ENCODE measurements at places on chromosomes 6 and 20.
A peak's percentile ranks its signal among the peaks of the same experiment; 100 is the strongest.

GRCh38 chr6:156017838-156018237, 562.2 kb upstream of the NOX3 start:
- DNase-seq: no peak

DNA sequence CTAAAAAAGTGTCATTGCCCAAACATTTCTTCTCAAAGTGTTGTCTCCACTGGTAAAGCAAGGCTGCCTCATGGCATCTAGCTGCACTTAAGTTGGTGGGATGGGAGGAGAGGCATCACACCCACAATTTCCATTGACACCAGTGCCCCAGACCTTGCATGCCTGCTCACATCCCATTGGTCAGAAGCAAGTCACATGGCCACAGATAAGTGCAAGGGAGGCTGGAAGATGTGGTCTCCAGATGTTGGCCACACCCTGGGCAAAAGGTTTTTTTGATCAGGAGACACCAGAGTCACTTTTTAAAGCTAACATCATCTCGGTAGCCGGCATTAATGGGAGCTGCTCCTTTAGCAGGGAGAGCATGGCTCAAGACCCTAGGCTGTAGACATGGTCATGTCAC, 157.1 kb upstream of the CST7 start:
- no peak for DNase-seq

DNA sequence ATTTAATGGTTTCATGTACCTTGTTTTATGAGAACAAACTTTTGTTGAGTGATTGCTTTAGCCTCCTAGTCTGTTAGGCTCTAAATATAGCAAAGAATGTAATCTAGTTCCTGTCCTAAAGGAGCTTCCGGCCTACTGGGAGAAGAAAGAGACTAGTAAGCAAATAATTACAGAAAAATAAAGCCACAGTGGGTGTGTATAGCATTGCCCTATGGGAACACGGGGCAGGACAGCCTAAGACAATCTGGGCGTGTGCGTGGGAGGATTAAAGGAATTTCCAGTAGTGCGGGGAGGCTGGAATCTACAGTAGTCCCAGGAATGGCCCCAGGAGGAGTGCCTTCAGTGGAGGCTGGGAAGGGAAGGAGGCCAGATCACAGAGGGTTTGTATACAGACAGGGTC, 98.1 kb upstream of the AKAP12 start:
- DNase-seq: no peak

GRCh38 chr20:10761786-10762185, 88.0 kb upstream of the JAG1 start:
- DNase-seq: no peak

DNA sequence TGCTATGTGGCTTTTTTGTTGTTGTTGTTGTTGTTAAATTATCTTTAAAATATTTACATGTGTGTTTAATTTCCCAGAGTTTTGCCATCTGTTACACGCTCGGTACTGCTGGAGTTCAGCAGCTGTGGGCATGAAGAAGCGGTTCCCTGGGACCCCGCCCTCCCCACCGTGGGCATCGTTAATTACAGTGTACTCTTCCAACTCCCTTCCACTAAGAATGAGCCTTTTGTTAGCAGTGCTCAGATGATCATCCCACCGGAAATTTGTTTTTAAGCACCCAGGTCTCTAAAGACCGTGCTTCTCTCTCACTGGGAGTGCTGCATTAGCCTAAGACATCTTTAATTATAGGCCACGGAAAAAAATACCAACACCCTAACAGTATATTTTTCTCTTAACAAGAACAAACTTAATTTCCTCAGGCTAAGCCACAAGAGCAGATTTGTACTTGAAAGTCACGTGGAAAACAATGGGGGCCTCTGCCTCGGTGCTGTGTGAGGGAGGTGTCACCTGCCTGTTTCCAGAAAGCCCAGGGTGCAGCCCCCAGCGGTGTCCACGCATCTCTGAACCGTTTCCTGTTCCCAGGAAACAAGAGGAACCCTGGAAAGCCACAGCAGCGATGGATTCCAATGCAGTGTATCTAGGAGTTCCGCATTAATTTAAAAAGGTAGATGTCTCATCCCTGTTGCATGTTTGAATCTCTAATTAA, 113.3 kb upstream of the FRMD1 start:
- no peak for DNase-seq

DNA sequence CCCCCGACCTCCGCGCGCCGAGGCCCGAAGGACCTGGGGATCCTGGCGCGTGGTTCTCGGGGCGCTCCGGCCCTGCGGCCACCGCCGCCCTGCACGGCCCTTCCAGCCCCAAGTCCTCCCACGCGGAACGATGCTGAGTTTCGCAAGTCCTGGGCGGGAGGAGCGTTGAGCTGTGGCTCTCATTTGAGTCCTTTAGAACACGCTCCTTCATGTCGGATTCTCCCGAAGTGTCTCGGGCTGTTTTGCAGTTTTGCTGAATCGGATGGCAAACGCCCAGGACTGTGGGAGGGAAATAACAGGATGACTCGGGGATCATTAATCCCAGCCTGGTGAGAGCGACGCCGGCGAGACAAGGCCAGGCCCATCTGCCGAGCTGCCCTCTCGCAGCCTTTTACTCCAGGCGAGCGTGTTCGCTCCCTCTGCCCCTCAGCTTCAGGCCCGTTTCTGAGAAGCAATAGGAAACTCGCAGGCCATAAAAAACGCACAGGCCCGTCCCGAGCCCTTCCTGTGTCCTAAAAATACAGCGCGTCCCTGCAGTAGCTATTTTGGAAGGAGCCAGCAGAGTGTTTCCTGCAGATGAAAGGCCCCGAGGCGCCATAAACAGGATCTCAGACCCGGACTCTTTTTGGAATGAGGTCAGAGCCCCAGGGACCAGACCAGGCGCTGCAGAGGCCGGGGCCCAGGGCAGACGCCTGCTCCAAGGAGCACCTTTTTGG, 153.5 kb downstream of the DLL1 start:
- no peak for DNase-seq

DNA sequence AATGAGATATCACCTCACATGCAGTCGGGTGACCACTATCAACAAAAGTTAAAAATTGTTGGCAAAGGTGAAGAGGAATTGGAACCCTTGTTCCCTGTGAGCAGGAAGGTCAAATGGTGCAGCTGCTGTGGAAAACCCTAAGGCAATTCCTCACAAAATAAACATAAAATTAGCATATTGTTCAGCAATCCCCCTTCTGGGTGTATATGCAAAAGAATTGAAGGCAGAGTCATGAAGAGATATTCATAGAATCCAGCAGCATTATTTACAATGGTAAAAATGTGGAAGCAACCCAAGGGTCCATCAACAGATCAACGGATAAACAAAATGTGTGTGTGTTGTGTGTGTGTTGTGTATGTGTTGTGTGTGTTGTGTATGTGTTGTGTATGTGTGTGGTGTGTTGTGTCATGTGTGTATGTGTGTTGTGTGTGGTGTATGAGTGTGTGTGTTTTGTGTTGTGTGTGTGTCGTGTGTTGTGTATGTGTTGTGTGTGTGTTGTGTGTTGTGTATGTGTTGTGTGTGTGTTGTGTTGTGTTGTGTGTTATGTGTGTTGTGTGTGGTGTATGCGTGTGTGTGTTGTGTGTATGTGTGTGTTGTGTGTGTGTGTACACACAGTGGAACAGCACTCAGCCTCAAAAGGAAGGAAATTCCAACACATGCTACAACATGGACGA, 245.1 kb downstream of the ERMARD start:
- DNase-seq: no peak

DNA sequence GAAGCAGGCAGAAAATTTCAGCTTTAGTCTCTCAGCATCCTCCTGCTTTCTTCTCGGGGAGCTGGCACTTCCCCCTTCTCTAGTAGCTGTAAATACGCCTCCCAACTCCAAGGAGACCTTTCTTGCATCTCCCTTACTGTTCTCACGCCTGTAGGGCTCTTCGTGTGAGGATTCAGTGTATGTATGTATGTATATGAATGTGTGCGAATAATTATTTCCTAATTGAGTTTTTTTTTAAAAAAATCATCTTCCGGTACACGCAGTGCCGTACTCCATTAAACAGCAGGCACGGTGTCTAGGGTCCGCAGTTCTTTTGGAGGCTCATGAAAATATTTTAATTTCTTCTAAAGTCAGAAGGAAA, 85.4 kb downstream of the HFE start:
- peak; percentile 55 for DNase-seq

DNA sequence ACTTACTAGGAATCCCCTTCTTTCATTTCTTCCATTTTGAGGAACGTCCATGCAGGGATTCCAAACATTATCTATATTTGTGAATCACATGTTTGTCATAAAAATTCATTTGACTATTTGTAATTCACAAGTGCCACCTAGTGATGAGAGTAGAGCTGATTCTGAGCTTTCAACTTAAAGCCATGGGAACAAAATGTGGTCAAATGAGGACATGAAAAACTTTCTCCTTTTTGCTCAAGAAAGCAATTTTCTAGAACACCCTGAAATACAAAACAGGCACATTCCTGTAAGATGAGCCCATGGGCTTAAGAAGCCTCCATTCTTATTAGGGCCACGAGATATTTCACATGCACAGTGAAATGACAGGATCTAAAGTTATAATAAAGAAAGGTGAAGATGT, 12.3 kb downstream of the MAP3K7 start:
- no peak for DNase-seq

DNA sequence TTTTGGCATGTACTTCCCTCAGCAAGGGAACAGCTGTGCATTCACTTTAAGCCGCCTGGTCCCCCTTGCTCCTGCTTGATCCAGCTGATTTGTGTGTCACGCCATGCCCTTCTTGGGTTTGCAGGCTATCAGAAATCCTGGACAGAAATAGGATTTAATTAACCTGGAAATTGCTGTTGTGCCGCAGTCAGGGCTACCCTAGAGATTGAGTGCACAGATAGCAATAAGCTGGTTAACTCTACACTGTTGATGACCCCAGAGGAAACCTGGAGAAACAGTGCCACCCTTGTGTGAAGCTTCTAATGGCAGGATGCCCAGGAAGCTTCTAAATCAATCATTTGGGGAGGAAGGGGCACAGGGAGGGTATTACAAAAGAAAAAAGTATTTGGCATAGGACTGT, 199.0 kb downstream of the JARID2 start:
- DNase-seq: peak; percentile 30

DNA sequence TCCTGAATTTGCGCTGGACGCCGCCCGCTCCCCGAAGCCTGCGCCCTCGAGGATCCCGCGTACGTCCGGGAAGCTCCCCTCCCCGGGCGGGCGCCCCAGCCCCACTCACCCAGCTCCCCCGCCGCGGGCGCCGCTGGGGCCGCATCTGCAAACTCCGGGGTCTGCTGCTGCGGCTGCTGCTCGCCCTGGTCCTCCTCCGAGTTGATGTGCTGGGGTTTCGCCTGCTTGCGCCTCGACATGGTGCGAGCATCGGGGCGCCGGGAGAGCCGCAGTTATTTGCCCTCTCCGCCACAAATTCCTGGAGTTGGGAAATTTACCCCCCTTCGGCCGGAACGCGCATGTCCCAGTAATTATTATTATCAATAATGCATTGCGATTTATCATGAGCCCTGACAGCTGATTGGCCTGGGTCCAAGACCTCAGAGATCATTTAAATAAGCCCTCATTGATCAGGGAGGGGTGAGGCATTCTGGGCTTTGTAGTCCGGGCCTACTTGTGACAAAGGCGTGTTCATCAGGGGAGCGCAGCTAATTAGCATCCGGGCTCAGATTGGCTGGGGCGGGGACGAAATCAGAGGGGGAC, at the start of gene SALL4:
Gene SALL4 (minus strand): TSS at position 352 of the 582 bp plus-strand sequence. CDS start 113 bp downstream, at position 239.
- DNase-seq: no peak

DNA sequence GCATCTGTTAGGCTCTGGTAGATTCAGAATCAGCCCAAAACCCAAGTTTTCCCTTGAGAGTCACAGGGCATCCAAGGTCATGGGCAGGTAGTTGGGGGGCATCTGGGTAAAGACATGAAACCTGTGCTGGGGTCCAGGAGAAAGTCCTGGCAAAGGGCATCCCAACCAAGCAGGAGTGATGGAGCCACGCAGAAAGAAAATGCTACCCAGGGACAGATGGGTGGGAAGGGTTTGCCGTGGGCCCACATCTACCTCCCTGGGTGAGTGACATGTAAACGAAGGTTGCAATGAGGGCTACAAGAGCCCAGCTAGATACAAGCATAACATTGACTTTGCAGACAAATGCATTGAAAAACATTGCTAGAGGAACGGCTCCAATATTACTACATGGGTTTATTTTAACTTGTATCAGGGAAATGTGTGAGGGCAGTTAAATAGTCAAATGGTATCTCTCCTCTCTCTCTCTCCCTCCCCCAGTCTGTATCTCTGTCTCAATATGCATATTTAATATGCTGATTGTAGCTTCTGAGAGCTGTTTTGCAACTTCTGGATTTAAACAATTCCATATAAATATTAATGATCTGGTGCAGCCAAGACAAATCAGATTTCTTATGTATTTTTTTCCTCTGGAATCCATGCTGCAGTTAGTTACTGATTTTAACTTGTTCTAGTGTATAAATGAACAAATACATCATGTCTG, 135.7 kb downstream of the SYNDIG1 start:
- no peak for DNase-seq

- no peak for DNase-seq
Measured at GRCh38 chr6:105388392-105388791, 14.5 kb downstream of the PREP start.

DNA sequence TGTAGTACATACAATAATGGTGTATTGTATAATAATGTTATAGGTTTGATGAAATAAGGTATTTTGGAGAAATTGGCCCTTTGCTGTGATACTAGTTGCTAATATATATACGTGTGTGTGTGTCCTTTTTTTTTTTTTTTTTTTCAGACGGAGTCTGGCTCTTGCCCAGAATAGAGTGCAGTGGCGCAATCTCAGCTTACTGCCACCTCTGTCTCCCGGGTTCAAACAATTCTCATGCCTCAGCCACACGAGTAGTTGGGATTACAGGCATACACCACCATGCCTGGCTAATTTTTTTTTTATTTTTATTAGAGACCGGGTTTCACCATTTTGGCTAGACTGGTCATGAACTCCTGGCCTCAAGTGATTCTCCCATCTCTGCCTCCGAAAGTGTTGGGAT, 23.3 kb downstream of the SENP6 start:
- no peak for DNase-seq

GRCh38 chr6:83062225-83062624, 3.4 kb downstream of the UBE3D start:
- no peak for DNase-seq

DNA sequence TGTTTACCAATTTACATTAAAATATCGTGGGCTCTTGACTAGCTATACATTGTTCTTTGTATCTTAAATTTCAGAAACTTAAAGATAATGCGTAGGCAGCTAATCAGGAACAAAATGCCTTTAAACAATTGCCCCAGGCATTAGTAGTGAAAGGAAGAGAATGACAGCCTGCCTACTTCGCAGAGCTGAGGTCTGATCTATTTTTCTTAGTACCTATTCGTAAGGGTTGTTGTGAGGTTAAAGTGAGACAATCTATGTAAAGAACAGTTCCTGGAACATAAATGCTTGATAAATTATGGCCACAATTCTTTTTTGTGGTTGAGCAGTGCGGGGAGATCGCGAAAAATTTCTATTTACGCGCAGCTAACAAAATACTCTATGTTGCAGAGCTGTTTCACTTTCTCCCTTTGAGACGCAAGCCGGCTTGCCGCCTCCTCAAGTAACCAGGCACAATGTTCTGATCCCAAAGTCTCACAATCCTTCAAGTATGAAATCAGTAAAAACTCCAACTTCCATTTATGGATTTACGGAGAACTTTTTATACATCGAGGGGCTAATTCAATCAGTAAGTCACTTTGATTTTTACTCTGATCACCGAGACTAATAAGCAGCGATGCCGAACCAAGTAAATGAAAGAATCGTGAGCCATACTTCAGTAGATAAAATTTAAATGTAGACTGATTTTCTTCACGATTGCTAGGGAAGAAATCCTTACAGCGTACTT, 878 bp upstream of the PNRC1 start:
- DNase-seq: peak; percentile 50
